Testis (tissue), 5 donors: ENCODE measurements at places on chromosomes 6 and 20.
A peak's percentile ranks its signal among the peaks of the same experiment; 100 is the strongest.

GRCh38 chr20:25017257-25017803 is 24.8 kb upstream of the APMAP start:
- no peak overlapping the region for H3K4me3 ChIP-seq
- no peaks in the 10 kb centered on the region for H3K36me3 ChIP-seq
- no peak overlapping the region for H3K27ac ChIP-seq
- no peak for DNase-seq
- no peaks in the 10 kb centered on the region for H3K27me3 ChIP-seq
- peaks cover under 1% of the 10 kb centered on the region for H3K4me1 ChIP-seq

- peak; percentile 61 for DNase-seq
- no peaks in the 10 kb centered on the region for H3K36me3 ChIP-seq
- H3K4me3 ChIP-seq, result no peak overlapping the region
- no peaks in the 10 kb centered on the region for H3K27me3 ChIP-seq
- H3K4me1 ChIP-seq, result no peaks in the 10 kb centered on the region
These were observed 44.2 kb upstream of the ARFGEF2 start for GRCh38 chr20:48877304-48877703.

DNA sequence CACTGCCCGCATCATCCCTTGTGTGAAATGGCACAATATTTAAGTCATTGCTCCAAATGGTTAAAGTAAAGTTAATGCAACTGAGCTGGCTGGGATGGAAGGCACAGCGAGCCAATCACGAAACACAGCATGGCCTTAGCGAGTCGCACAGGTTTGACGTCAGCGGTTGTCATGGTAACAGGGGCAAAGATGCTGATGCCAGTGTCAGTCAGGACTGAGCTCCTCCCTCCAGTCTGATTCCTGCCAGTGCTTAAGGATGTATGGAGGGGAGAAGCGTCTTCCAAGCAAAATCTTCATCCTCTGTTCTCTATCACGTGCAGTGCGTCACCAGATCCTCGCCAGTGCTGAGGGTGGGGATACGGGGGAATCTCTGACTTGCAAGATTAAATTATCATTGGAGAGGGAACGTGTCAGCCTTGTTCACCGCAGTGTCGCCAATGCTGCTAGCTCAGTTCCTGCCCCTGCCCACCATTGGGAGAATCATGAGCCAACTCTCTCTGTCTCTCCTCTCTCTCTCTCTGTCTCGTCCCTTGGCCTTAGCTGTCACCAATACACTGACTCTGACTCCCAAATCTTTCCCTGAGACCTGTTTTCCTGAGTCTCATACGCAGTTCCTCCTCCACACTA is 24.5 kb downstream of the TSPYL4 start:
- no peaks in the 10 kb centered on the region for H3K4me1 ChIP-seq
- peak; percentile 95 for DNase-seq
- no peaks in the 10 kb centered on the region for H3K36me3 ChIP-seq
- peak overlapping the region; percentile 29 for H3K4me3 ChIP-seq
- no peaks in the 10 kb centered on the region for H3K27me3 ChIP-seq
- peak overlapping the region; percentile 39 for H3K27ac ChIP-seq

DNA sequence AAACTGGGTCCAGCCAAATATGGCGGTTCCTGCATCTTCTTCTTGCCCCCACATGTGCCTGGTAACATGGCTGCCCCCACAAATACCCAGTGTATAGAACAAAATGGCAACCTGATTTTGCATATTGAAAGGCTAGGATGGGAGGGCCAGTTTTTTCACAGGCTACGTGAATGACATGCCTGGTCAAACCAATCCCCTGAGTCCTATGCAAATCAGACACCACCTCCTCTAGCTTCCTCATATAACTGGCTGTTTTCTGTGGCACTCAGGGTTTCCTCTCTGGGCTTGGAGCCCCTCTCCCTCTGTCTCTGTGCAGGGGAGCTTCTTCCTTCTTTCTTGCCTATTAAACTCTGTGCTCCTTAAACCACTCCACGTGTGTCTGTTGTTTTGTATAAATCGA is 372.1 kb downstream of the KIF16B start:
- no peaks in the 10 kb centered on the region for H3K27me3 ChIP-seq
- no peaks in the 10 kb centered on the region for H3K36me3 ChIP-seq
- no peak for DNase-seq
- no peak overlapping the region for H3K4me3 ChIP-seq

- H3K4me1 ChIP-seq, result no peaks in the 10 kb centered on the region
- H3K27me3 ChIP-seq, result no peaks in the 10 kb centered on the region
- no peak for DNase-seq
- H3K27ac ChIP-seq, result no peak overlapping the region
These were observed 423.1 kb downstream of the MAFB start for GRCh38 chr20:40265825-40266533.
